ENCODE measurements at places on chromosomes 1 and 21.
A peak's percentile ranks its signal among the peaks of the same experiment; 100 is the strongest.

- DNase-seq: no peak
Measured at GRCh38 chr1:156893048-156893953, at the start of gene PEAR1. PEAR1 (plus strand) TSS chr1:156893718; CDS start chr1:156903927, 10,209 bp downstream.

DNA sequence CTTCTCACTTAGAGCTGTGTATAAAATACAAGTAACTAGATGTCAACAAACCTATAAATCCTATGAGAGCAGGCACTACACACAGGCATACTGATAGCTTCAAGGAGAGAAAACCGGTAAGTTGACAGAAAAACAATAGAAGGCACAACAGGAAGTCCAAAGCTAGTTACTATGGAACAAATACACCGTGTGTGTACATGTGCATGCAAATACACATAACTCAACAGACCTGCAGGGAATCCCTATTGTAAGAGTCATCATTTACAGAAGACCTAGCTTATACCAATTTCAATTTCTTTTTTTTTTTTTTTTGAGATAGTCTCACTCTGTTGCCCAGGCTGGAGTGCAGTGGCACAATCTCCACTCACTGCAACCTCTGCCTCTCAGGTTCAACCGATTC, 26.3 kb downstream of the JAK1 start:
- DNase-seq: peak; percentile 30

DNA sequence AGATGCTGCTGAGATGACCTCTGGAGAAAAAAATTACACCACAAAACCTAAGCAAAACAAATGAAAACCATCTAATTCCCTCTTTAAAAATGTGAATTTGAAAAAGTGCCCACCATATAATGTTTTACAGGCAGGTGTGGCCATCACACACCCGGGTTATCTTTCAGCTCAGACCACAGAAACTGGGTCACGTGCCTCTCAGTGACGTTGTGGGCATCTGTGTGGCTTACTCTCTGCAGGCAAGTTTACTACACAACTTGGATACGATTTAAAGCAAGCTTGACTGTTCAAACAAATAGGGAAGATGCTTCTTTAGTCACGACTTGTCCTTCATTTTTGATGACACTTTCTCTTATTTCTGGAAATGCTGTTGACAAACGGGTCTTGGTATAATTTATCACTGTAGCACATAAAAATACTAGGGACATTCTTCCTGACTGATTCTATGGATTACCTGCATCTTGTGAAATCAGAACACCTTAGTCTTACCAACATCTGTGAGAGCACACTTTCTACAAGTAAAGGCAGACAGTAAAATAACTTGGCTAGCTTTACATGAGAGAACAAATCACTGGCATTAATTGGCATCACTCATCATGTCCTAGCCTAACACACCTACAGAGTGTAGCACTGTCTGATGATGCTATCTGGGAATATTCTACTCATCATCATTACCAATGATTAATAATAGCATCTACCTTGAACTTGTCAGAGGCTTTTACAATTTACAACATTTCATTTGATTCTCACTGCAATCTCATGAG, 89.3 kb upstream of the EDEM3 start:
- DNase-seq: peak; percentile 63

- peak; percentile 94 for DNase-seq
Measured at GRCh38 chr1:203202431-203203245, 16.1 kb upstream of the CHI3L1 start.

DNA sequence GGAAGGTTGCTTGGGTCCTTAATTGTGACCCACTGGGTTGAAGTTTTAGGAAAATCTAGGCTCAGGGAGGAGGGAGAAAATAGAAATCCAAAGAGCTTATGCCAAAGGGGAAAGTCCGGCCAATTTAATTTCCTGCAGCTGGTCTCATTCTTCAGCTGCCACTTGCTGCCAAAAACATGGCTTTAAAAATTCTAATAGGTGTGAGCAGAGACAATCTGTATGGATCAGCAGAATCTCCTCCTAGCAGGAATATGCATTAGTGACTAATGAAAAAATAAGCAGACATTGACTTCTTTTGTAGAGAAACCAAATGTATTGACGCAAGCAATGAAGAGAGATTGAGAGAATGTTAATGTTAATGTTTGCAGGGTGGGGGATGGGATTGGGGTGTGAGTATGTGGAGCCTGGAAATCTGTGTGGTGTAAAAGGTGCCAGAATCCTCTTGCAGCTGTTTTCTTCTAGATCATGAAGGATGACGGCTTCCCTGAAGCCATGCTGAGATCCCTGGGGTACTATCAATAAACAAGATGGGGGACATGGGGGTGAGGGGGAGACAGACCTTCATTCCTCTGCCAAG, 35.3 kb downstream of the VWA5B1 start:
- DNase-seq: no peak

GRCh38 chr1:82517586-82517985, 716.9 kb downstream of the ADGRL2 start:
- no peak for DNase-seq

- no peak for DNase-seq
Measured at GRCh38 chr1:1529321-1529720, 11.1 kb downstream of the TMEM240 start.

GRCh38 chr1:115862403-115862802, 21.5 kb upstream of the NHLH2 start:
- no peak for DNase-seq

- DNase-seq: no peak
Measured at GRCh38 chr1:236303675-236304074, 21.9 kb upstream of the ERO1B start.

- DNase-seq: no peak
Measured at GRCh38 chr1:220754212-220754917, 6.2 kb downstream of the MTARC2 start.

DNA sequence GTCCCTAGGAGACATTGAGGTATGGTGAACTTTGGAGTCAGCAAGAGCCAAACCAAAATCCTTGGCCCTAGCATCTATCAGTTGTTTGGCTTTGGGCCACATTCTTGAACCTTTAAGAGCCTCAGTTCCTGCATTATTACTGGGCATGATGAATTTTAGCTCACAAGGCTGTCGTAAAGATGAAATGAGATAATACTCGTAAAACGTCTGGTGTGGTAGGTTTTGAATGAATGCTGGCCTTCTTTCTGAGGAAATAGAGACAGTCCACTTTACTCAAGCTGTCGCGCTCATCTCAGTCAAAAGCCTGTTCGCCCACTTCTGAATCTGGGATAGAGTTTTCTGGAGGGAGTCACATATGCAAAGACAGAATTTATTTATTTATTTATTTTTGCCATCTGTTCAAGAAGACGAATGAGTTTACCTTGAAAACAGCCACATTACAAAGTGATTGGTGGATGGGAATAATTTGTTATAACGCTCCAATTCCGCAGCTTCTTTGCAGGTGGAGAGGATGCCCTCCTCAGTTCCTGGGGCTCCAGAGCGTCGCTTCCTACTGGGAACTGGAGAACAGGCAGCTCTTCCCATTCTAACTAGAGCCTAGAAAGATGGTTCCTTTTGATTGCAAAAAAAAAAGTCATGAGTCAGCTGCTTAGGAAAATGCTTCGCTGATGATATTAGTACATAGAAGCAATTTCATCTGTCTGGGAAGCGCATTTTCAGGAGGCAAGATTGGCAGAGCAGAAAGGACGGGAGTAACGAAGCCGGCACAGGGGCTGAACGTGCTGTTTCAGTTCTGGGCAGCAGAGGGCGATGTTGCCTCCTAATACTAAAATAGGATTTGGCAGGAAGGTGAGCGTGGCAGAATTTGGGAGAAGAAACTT, 49.9 kb upstream of the CYP2J2 start:
- peak; percentile 21 for DNase-seq

DNA sequence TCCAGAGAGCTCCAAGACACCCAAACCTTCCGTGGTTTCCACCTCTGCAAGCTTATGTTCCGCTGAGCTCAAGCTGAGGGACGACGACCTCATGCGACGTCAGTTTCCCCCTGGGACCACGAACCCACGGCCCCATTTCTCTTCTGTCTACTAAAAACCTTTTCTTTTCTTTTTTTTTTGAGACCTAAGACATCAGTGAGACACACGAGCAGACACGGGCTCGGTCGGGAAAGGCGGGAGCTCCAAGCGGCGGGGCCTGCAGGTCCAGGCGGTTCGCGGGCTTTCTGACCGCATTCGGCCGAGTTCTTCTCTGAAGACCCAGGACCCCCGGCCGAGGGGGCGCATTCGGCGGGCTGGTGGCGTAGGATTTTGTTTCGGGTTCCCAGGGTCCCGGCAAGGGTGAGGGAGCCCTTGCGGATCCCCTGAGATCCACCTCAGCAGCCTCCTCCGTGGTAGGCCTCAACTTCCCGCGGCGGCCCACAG, 402 bp downstream of the C21orf58 start:
- DNase-seq: no peak

DNA sequence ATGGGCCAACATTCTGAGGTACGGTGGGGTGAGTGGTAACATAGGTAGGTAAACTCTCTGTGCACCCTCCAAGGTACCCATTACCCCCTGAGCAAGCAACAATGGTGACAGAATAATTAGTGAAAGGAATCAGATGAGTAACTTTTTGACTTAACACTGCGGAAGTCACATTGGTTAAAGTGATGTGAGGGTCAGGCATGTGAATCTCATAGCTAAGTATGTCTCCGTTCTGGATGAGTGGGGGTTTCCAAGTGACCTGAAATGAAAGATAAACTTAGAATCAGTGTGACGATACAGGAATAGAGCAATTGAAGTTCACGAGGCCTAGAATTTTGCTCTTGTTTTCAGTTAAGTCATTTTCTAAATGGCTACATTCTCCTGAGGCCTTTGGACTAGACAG, 311.7 kb downstream of the KCTD3 start:
- DNase-seq: no peak

DNA sequence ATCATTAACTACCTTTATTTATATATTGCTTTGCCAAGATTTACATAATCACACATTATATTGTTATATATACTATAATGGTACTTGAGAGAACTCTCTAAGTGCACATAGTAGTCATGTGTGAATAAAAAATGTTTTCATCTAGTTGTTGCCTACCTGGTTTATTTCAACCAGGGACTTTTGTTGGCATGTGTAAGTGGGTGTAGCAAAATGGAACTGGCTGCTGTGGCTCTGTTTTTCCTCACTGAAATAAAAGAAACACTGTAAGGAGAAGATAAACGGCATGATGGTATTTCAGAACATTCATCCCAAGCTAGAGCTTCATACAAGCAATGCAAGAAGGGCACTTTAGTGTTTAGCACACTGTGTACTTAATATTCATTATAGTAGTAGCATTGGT, 14.9 kb downstream of the RBBP4 start:
- DNase-seq: no peak

GRCh38 chr1:37901191-37901892, 42.0 kb upstream of the MTF1 start:
- peak; percentile 38 for DNase-seq

GRCh38 chr1:229557913-229558414, 543 bp downstream of the ABCB10 start:
- no peak for DNase-seq

DNA sequence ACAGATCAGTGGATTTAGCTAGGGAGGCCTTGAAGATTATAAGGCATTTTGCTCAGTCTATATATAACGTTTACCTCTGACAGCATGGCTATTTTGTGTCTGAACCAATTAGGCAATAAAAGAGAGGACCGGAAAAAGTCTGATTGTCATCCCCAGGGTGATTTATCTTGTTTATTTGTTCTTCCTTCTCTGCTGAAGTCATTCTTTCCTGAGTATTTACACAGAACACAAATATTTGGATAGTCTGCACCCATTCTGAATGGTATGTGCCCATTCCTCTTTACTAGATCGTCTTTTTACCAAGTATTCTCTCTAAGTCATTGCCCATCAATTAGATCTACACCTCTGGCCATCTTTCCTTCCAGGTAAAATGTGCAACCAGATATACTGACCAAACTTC, 1602.9 kb downstream of the KCNT2 start:
- no peak for DNase-seq

- DNase-seq: peak; percentile 54
Measured at GRCh38 chr1:181036107-181036836, 2.5 kb downstream of the MR1 start.

DNA sequence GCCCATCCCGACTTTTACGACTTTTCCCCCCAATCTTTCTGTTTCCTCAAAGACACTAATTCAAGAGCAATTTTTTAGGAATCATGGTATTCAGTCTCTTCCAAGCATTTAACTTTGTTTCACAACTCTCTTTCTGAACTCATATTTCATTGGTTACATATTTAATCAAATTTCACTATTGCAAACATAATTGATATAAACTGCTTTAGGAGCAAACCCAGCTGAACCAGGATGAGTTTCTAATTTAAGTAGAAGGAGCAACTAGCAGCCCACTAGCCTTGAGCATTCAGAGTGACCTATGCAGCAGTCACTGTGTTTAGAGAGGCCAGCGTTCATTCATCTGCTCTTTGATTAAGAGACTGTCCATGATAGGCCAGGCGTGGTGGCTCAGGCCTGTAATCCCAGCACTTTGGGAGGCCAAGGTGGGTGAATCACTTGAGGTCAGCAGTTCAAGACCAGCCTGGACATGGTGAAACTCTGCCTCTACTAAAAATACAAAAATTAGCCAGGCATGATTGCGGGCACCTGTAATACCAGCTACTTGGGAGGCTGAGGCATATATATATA, 1.8 kb downstream of the CELA2B start:
- no peak for DNase-seq

GRCh38 chr1:216453777-216454176, 30.5 kb upstream of the USH2A start:
- no peak for DNase-seq

GRCh38 chr1:84286071-84286470, 15.4 kb upstream of the SAMD13 start:
- DNase-seq: no peak

DNA sequence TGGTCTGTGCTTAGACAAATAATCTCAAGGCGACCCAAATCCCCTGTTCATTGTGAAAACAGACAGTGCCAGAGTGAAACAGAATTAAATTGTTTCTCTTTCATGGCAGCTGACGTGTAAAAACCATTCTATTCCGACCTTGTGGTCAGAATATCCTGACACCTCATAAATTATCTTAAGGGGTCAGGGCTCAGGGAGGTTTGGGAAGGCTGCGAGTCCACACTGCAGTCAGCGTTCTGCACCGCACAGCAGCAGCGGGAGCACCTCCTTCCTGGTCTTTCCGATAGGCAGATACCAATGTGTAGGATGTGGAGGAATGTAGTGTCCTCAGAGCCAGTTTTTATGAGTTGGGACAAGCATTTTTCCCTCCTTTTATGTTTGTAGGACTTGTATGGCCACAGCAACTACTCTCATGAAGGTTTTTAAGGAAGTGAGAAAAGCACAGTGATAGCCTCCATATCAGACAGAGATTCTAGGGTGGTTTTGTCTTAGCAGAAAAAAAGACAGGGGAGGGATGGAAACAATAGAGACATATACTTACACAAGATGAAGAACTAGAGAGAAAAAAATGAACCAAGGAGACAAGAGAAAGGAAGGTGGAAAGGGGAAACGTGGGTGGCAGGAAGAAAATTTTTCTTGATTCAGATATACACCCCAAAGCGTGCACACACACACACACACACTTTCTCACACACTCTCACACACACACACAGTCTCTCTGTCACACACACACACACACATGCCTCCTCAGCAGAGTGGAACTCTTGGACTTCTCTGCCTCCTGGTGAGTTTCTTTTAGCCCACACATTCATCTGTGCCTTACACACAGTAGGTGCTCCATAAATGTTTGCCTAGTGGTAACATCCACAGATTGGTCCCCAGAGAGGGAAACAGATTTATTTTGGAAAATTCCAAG, 68.6 kb downstream of the NTMT2 start:
- peak; percentile 83 for DNase-seq
